ENCODE measurements at places on chromosomes 7 and 10.

DNA sequence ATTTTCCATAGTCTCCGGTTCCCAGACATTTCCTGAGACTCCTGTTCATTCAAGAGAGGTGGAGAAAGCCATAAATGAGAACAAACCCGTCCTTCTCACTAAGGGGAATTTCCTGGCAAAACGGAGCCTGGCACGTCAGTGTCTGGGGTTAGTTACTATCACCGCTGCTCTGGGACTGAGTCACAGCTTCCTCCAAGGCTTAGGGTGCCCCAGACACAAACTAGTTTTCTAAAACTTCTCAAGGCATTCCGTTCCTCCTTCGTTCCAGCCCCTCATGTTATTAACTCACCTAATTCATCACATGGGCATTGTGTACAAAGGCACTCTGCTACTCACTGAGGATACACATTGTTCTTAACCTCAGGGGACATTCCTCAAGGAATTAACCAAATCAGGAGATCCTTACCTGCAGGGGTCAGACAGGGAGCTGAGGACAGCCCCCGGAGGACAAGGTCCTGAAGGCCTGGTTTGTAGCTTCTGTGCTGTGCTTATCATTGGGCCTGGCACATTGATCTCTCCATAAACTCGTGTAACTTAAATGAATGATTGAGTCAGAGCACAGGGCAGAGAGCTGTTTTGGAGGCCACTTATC lies 103.0 kb upstream of the KLF6 start:
- peak; percentile 48 for DNase-seq
- peak overlapping the region; percentile 20 for H3K4me3 ChIP-seq
- peaks cover 38% of the 10 kb centered on the region for H3K4me1 ChIP-seq

- H3K36me3 ChIP-seq = peaks cover 2% of the 10 kb centered on the region
- no peak overlapping the region for H3K27ac ChIP-seq
- H3K4me1 ChIP-seq = peaks cover 27% of the 10 kb centered on the region
- DNase-seq = no peak
- no peak overlapping the region for H3K4me3 ChIP-seq
Measured at GRCh38 chr7:130364451-130364850, 15.8 kb upstream of the CPA1 start.

GRCh38 chr7:144780071-144780608 lies 55.7 kb downstream of the TPK1 start:
- H3K27me3 ChIP-seq = no peaks in the 10 kb centered on the region
- peaks cover 10% of the 10 kb centered on the region for H3K4me1 ChIP-seq
- no peak for DNase-seq
- no peak overlapping the region for H3K27ac ChIP-seq
- no peaks in the 10 kb centered on the region for H3K36me3 ChIP-seq

GRCh38 chr7:146670532-146670931 lies 553.9 kb downstream of the CNTNAP2 start:
- no peaks in the 10 kb centered on the region for H3K27me3 ChIP-seq
- H3K27ac ChIP-seq = no peak overlapping the region
- no peak overlapping the region for H3K4me3 ChIP-seq
- H3K36me3 ChIP-seq = no peaks in the 10 kb centered on the region
- no peaks in the 10 kb centered on the region for H3K4me1 ChIP-seq

GRCh38 chr7:28572321-28573058 lies 160.2 kb downstream of the CREB5 start:
- no peak overlapping the region for H3K27ac ChIP-seq
- H3K4me1 ChIP-seq = no peaks in the 10 kb centered on the region
- no peak for DNase-seq

DNA sequence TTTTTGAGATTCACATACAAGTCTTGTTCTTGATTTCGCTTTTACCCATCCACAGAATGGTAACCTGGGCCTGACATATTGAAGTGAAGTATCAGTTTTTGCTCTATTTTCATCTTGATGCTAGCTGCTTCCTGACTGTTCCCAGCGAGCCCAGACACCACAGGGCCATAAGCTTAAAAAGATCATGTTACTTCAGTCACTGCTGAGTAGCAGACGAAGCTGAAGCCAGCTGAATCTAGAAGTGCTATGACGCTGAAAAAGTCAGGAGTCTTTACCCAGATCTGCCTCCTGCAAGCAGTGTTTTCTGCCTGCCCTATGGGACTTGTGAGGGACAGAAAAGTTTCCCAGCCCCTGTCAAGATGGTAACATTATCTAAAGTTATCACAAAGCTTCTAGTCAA lies 2.7 kb upstream of the PRXL2A start:
- peaks cover 20% of the 10 kb centered on the region for H3K27me3 ChIP-seq
- no peak for DNase-seq
- H3K36me3 ChIP-seq = peaks cover under 1% of the 10 kb centered on the region

DNA sequence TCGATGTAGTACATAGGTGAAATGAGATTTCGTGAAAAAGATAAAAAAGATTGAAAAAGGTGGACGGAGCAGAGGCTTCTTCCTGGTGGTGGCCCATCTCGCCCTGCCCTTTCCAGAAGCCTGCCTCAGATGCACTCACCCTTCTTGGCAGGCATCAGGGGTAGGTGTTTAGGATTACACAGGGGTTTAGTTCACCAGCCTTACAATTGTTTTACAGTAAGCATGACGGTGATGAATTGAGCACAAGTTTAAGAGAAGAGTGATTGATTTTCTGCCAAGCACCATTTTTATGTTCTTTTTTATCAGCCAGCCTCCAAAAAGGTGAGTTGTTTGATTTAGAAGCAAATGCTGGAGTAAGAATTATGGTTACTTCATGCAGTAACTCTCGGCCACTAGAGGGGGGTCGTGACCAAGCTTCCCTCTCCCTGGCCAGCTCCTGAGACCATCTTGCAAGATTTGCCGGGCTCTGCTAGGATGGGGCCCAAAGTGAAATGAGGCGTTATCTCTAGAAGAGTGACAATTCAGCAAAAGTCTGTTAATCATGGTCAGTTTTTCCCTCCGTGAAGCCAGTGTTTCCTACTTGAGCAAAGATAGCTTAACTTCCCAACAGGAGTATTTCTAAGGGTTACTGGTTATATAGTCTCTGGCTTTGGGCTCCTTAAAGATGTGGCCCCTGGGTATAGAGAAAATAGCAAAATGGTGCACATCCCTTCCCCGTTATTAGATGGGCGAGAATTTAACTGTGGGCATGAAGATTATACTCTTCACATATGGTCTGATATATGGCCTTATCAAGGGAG lies 228.8 kb downstream of the BMPER start:
- no peak overlapping the region for H3K27ac ChIP-seq
- no peak for DNase-seq
- H3K4me1 ChIP-seq = no peaks in the 10 kb centered on the region
- no peaks in the 10 kb centered on the region for H3K36me3 ChIP-seq

- no peaks in the 10 kb centered on the region for H3K4me1 ChIP-seq
- no peak for DNase-seq
- H3K4me3 ChIP-seq = no peak overlapping the region
- no peak overlapping the region for H3K27ac ChIP-seq
- H3K36me3 ChIP-seq = no peaks in the 10 kb centered on the region
- H3K27me3 ChIP-seq = no peaks in the 10 kb centered on the region
Measured at GRCh38 chr7:28983396-28984190, 25.5 kb upstream of the TRIL start.

- H3K27ac ChIP-seq = no peak overlapping the region
- DNase-seq = no peak
- H3K36me3 ChIP-seq = no peaks in the 10 kb centered on the region
- peaks cover 4% of the 10 kb centered on the region for H3K4me1 ChIP-seq
- H3K27me3 ChIP-seq = peaks cover 12% of the 10 kb centered on the region
- H3K4me3 ChIP-seq = no peak overlapping the region
Measured at GRCh38 chr10:60921633-60922032, 22.4 kb downstream of the RHOBTB1 start.

DNA sequence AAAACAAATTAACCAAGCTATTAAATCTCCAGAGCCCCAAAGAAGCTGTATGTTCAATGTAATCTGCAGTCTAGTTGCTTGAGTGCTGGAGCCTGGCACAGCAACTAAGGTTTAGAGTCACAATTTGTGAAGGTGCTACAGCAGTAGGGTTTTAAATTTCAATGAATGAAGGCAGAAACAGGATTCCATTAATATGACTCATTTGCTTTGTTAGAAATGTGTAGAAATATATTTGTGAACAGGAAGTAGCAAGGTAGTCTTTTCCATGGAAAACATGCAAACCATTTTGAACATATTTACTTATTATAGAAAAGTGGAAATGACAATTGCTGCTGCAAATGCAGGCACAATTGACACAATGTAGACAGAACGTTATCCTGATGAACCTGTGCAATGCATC lies 149.0 kb upstream of the STEAP4 start:
- H3K27ac ChIP-seq = no peak overlapping the region
- no peaks in the 10 kb centered on the region for H3K4me1 ChIP-seq
- no peak for DNase-seq
- no peaks in the 10 kb centered on the region for H3K27me3 ChIP-seq

Measured in activated T-helper 1 cell treated with anti-CD3 and anti-CD28 coated beads, Interleukin-12 subunit alpha, Interleukin-12 subunit beta, Interleukin-2, Interleukin-4 antibody, amounts not matched to agents 30 ng/mL and 10 ng/mL and 1 ng/mL, durations not matched to agents 14 hours and 24 hours and 36 hours (primary cell).